ENCODE measurements at places on chromosomes 4 and X. TPM values are rescaled to one million over a fixed set of nuclear protein-coding genes. Genes with fewer than 3 reads are reported as not detected.
A peak's percentile ranks its signal among the peaks of the same experiment; 100 is the strongest.

SLITRK4 gene
- polyA plus RNA-seq, result 13.7 TPM

DNA sequence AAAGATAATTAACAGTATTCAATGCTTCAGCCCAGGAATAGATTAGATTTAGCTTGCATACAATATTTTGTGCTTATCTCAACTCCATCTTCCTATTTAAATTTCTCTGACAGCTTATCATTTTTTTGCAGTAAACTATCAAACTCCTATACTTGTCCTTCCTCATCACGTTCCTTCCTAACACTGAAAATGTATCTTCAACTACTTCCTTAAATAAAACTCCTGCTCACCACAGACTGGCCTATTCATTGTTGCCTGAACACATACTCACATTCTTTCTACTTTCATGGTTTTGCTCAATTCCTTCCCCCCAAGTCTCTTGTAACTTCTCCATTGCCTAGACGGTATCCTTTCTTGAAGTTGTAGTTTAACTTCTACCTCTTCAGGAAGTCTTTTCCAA, 28.5 kb upstream of the PTPN13 start:
- H3K36me3 ChIP-seq, result no peaks in the 10 kb centered on the region
- H3K4me3 ChIP-seq, result no peak overlapping the region
- H3K27ac ChIP-seq, result no peak overlapping the region
- no peaks in the 10 kb centered on the region for H3K27me3 ChIP-seq

OPRPN gene
- not detected for polyA plus RNA-seq

BTK gene
- 4.3 TPM for polyA plus RNA-seq

- no peak overlapping the region for H3K27ac ChIP-seq
- peak; percentile 65 for DNase-seq
- no peaks in the 10 kb centered on the region for H3K27me3 ChIP-seq
- H3K4me1 ChIP-seq, result peaks cover 15% of the 10 kb centered on the region
- no peak overlapping the region for H3K4me3 ChIP-seq
- H3K36me3 ChIP-seq, result no peaks in the 10 kb centered on the region
Observed at GRCh38 chr4:78145008-78145407, 87.9 kb downstream of the FRAS1 start.
